ENCODE measurements at places on chromosomes 6 and 20.

GRCh38 chr6:35798706-35799105 is 1.6 kb upstream of the CLPS start:
- DNase-seq, result no peak

- no peak for DNase-seq
Observed at GRCh38 chr6:155372256-155372655, 58.0 kb upstream of the TFB1M start.

DNA sequence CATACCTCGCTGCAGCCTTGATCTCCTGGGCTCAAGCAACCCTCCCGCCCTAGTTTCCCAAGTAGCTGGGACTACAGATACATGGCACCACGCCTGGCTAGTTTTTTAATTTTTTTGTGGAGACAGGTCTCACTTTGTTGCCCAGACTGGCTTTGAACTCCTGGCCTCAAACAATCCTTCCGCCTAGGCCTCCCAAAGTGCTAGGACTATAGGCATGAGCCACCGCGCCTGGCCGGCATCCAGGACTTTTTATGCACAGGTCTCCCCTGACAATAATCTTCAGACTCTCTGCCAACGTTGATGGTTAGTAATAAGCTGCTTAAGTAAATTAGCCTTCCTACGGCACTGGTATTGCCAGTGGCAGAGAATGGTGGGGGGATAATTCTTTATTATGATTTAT is 110.5 kb upstream of the MTHFD1L start:
- no peak for DNase-seq

- no peak for DNase-seq
Observed at GRCh38 chr20:47256668-47257236, 99.7 kb downstream of the ZMYND8 start.

GRCh38 chr6:12022953-12023388 is 10.9 kb downstream of the HIVEP1 start:
- no peak for DNase-seq

- DNase-seq, result no peak
Observed at GRCh38 chr6:324729-325125, 32.4 kb downstream of the DUSP22 start.

- no peak for DNase-seq
Observed at GRCh38 chr20:2909953-2910352, 36.7 kb downstream of the PTPRA start.
